ENCODE measurements at places on chromosomes 1 and 21.

GRCh38 chr1:160575112-160575664 lies 4.1 kb downstream of the CD84 start:
- DNase-seq, result no peak

DNA sequence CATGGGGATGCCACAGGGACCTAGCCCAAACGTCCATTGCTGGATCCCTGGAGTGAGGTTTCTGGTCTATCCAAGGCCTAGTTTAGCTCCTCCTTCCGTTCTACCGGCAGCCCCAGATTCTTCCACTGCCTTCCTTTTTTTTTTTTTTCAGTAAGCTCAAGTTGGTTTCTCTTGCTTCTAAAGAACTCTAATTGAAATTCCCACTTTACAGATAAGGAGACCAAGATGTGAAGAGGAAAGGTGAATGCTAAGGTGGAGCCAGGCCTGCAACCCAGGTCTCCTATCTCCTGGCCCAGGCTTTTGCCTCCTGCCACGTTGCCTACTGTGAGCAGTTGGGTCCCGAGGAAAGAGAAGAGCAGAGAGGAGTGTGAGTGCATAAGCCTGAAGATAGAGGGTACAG lies 31.5 kb upstream of the CLIC4 start:
- DNase-seq, result no peak

DNA sequence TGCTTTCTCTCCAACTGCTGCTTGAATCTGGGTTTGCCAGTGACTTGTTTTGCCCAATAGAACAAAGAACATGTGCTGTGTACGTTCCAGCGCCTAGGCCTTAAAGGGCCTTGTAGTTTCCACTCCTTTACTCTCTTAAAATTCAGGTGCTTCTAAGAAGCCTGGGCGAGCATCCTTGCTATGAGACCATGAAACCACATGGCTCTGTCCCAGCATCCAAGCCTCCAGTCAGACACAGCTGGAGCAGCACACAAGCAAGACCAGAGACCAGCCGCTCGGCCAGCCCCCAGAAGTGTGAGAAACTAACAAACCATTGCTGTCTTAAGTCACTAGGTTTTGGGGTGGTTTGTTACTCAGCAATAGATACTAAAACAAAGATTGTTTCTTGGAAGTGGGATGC lies 15.1 kb downstream of the PLEKHO1 start:
- DNase-seq, result no peak

DNA sequence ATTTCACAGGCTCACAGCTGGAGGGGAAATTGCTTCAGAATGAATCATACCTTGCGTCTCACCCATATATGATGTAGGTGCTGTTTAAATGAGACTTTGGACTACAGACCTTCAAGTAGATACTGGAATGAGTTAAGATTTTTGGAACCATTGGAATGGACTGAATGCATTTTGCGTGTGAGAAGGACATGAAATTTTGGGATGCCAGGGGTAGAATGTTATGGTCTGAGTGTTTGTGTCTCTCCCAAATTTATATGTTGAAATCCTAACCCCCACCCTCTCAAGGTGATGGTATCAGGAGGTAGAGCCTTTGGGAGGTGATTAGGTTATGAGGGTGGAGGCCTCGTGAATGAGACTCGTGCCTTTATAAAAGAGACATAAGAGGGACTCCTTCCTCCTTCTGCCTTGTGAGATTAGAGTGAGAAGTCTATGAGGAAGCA lies 41.4 kb downstream of the KCNK1 start:
- DNase-seq, result no peak

GRCh38 chr1:3001471-3002348 lies 19.6 kb upstream of the ACTRT2 start:
- DNase-seq, result no peak

- no peak for DNase-seq
These were observed 3.0 kb upstream of the HCRTR1 start for GRCh38 chr1:31614414-31615005.

DNA sequence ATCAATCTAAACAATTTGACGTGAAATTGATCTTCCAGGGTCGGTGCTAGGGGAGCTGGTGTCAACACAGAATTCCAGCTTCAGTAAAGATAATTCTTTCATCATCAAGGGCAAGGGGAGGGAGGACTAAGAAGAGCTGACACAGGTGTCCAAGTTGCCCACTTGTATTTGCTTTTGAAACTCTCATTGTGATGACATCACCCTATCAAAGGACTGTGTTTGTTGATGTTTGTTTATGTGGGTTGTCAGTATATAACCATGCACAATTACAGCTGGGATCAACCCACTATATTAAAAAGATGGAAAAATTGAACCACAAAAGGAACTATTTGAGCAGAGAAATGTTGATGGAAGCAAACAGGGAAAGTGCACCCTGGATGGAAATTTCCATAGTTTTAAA lies 48.8 kb downstream of the ZC3H11B start:
- no peak for DNase-seq

GRCh38 chr1:206979379-206980043 lies 9.3 kb upstream of the FCAMR start:
- no peak for DNase-seq

DNA sequence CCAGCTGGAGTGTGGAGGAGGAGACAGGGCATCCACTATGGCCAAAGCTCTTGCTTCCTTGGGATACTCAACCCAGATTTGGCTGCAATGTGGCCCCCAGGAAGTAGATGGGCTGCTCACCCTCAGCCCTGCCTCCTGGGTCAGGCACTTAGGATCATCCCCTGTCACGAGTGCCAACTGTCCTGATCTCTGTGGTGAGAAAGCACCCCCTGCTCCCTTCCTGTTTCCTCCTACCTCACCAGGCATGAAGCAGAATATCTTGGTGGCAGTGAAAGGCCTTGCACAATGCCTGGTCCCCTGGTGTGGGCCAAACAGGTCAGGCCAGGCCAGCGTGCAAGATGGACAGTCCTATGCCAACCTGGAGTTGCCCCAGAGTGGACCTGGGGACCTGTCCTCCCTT lies 211.7 kb downstream of the GRIK3 start:
- DNase-seq, result no peak

- no peak for DNase-seq
These were observed 12.3 kb upstream of the MYBPHL start for GRCh38 chr1:109319114-109319513.

- DNase-seq, result no peak
These were observed 17.6 kb downstream of the PADI1 start for GRCh38 chr1:17222557-17222956.

DNA sequence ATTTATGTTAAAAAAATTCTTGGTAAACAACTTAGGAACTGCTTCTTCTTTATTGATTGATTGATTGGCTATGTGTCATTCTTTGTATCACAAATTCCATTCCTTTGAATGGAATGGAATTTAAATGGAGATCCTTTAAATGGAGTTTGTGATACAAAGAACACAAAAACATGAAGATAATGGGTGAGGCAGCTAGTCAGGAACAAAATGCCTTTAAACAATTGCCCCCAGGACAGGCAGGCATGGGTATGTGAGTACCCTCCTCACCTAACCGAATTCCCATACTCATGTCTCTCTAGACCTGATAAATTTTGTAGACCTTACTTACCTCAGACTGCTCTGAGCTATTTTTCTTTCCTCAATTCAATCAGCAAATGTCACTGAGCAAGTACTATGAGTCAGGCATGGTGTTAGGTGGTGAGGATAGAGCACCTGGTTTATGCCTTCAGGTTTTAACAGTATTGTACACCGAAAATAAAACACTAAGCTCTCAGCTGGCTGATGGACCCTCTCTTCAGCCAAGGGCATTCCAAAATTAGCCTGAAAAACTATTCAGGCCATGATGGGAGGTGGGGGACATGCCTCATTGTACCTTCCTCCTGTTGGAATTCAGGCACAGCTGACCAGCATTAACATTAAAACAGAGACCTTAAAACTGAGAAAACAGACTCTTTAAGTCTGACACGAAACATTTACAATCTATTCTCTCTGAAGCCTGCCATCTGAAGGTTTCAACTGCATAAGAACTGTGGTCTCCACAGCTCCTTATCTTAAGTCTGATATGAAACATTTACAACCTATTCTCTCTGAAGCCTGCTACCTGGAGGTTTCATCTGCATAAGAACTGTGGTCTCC lies 58.9 kb downstream of the OLFML3 start:
- DNase-seq, result no peak

DNA sequence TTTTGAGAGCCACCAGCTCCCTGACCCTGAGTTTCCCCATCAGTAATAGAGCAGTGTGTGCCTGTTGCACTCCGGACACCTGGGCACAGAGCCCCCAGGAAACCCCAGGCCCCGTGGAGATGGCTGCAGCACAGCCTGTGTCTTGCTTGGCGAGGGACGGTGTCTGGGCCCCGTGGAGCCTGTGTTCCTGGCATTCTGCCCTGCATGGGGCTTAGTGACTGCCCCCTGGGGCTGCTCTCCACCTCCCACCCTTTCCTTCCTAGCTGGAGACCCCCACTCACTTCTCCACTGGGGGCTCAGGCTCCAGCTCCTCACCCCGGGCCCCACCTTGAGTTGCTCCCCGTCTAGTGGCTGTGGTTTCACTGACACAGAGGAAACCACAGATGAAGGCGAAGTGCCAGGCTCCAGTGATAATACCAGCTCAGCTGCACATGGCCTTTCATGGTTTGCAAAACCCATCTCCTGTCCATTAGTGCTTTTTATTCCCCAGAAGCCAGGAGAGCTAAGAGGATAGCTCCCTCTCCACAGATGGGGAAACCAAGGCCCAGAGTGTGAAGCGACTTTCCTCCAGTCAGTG lies 39.4 kb downstream of the DMRTB1 start:
- no peak for DNase-seq

DNA sequence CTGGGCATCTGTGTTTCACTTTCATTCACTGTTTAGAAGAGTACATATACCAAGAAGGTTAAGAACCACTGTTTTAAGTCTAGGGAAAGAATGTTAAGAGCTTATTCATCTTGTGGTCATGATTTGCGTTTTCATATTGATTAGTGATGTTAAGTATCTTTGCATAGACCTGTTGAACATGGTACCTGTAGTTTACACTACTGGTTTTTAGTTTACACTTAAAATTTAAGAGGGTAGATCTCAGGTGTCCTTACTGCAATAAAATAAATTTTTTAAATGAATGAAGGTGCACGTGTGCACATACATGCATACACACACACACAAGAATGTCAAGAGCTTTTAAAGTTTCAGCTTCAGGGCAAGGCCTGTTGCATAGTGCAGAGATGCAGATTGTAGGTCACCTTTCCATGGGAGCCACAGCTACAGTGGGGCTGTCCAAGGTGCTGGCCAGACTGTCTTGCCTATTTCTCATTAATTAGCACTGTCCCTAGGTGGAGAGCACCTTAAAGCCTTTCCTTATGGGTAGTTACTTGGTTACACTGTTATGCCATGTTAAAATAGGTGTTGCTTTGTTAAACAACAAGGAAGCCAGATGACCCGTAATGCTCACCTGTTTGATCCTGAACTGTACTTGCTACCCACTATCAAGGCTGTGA lies 543.0 kb upstream of the DAB1 start:
- DNase-seq, result no peak

DNA sequence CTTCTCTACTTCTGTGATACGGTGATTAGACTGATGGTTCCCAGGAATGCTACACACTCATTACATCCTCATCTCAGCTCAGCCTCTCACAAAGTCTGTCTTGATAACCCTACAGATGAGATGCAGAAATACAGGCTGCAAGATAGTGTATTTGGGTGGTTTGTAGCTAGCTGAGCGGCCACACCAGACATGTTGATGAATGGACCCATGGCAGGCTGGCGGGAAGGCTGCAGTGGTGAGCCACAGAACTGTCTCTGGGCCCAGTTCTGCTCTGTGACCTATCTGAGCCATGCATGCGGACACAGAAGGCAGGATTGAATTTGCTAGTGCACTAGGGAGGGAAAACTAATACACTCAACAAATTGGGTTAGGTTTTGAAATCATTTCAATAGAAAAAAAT lies 71.9 kb downstream of the LRRN2 start:
- DNase-seq, result no peak

DNA sequence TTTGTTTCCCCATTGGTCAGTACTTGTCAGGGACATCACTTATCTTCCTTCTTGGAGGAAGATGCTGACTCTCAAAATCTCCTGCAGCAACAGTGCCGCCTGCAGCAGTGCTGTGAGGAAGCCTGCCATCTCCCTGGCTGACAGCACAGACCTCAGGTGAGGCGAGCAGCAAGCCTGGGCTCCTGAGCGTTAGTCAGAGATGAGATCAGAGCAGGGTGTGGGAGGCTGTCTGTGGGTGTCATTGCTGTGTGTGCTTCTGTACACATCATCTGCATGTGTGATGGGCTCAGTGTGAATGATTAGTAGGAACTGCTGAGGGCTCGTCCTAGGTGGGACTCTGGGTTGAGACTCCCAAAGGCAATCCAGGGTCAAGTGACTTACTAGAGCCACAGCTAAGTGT lies 6.1 kb downstream of the STRIP1 start:
- DNase-seq, result no peak

GRCh38 chr1:52152572-52152971 lies 10.7 kb downstream of the ZFYVE9 start:
- no peak for DNase-seq

DNA sequence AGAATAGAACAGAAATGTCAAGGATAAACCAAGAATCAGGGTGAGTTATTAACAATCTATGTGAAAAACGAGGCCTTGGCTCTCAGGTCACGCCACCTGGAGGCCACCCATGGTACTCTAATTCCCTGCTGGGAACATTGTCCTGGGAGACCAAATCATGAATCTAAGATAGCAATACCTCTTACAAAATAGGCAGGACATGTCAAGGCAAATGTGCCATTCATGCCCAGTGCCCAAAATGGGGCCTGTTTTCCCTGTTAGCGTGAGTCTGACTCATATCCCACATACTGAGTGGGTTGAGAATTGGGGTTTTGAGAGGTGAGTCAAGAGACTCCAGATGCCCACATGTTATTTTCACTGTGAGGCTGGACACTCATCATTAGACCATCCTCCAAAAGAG lies 380.8 kb downstream of the HHIPL2 start:
- peak; percentile 15 for DNase-seq

GRCh38 chr1:66413838-66414175 lies 120.1 kb upstream of the SGIP1 start:
- DNase-seq, result no peak

- no peak for DNase-seq
These were observed 25.6 kb downstream of the RAB4A start for GRCh38 chr1:229296541-229296941.

- DNase-seq, result no peak
These were observed 167.9 kb upstream of the C8B start for GRCh38 chr1:57133686-57134085.

DNA sequence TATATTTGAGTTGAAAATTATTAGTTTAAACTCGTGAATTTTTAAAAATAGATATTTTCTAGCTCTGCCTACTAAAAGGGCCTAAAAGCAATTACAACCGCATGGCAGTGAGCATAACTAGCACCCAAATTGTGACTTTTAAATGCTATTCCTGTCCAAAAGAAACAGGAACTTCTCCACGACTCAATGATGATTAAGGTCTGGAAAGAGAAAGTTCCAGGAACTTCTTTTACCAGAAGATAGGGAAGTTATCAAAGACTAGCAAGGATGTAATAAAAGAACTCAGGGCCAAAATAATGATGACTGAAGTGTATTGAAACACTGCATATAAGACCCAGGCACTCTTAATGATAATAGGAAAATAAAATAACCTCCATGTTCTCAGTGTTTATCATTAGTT lies 313.0 kb downstream of the PLPP3 start:
- no peak for DNase-seq

- DNase-seq, result no peak
These were observed 6.6 kb downstream of the ZBTB48 start for GRCh38 chr1:6586404-6586816.
